ENCODE measurements at places on chromosomes 3 and 15.

DNA sequence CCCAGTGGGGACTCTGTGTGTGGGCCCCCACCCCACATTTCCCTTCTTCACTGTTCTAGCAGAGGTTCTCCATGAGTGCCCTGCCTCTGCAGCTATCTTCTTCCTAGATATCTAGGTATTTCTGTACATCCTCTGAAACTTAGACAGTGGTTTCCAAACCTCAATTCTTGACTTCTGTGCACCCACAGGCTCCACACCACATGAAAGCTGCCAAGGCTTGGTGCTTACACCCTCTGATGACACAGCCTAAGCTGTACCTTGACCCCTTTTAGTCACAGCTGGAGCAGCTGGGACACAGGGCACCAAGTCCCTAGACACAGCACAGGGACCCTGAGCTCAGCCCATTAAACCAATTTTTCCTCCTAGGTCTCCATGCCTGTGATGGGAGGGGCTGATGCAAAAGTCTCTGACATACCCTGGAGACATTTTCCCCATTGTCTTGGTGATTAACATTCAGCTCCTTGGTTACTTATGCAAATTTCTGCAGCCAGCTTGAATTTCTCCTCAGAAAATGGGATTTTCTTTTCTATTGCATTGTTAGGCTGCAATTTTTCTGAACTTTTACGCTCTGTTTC is 304.5 kb downstream of the OTOL1 start:
- DNase-seq = no peak

- DNase-seq = no peak
Observed at GRCh38 chr3:70951316-70951715, 632.2 kb downstream of the FOXP1 start.

GRCh38 chr3:152385761-152386160 is 117.0 kb downstream of the MBNL1 start:
- DNase-seq = peak; percentile 13

GRCh38 chr15:36313021-36313420 is 266.4 kb upstream of the CDIN1 start:
- no peak for DNase-seq

DNA sequence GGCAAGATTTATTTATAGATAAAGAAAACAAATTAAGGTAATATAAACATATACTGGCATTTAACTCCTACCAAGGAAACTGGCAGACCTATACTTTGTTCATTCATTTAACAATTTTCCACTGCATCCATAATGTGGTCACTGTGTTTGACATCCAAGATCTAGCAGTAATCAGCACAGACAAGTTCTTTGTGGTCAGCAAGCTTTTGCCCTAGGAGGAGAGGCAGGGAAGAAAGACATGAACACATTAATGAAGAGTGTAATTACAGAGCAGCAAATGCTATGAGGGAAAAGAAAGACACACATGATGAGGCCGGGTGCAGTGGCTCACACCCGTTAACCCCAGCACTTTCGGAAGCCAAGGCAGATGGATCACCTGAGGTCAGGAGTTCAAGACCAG is 34.4 kb downstream of the SUCLG2 start:
- DNase-seq = no peak

GRCh38 chr3:112004669-112005068 is 5.9 kb downstream of the TAGLN3 start:
- DNase-seq = no peak

- no peak for DNase-seq
Observed at GRCh38 chr3:145070795-145071194, 1090.2 kb downstream of the PLOD2 start.

DNA sequence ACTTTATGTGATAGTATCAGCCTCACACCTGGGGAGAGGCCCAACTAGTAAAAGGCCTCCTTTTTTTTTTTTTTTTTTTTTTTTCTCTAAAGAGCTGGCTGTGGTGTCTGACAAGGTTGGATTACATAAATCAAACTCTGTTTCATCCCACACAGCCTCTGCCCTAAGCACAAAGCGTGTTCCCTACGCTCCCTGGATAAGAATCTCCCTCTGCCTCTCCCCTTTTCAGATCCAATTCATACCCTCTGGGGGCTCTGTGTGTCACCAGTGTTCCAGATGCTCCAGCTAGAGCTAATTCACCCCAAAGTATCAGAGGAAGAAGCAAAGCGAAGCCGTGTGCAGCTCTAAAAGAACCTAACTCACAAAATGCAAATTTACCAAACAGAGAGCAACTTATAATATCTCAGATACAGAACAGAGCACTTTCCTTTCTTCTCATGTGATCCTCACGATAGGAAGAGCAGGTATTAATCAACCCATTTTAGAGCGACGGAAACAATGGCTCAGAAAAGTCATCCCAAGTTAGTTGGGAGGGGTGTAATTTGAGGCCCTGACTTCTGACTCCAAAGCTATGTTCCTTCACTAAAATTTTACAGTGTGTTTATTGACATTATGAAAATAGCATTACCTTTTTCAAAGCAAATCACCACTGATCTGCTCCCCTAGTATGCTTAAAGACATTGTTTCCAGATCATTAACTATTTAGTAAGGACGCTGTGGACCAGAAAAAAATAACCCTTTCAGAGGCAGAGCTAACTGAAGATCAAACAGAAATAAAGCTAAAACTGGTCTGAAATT is 12.4 kb downstream of the BMF start:
- DNase-seq = no peak

GRCh38 chr3:140365872-140366697 is 311.8 kb upstream of the TRIM42 start:
- no peak for DNase-seq

- no peak for DNase-seq
Observed at GRCh38 chr3:131713416-131714123, 210.8 kb upstream of the MRPL3 start.

DNA sequence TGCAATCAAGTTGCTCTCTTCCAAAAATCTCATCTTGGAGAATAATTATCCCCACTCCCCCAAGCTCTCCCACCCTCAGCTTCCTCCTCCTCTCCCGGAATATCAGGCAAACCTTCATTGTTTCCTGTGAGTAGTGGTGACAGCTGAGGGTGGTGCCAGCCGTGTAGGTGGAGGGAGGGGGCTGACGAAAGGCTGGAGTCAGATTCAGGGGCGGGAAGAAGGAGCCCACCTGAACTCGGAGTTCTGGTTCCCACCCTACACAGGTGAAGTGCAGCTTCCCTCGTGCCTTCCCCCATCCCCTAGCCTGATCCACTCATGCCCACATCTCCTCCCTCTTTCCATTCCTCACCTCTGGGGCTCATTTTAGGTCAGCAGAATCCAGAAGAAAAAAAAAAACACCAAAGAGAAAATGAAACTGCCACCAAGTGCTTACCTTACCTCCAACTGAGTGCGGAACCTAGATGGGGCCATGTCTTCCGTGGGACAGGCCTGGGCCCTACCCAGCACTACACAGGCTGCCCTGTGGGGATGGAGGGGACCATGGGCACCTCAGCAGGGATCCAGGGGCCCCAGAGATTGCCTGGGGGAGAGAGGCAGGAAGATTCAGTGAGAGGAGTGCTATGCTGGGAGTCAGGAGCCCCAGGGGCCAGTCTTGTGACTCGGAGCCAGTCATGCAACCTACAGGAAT is 81.3 kb downstream of the ADCY5 start:
- no peak for DNase-seq

- no peak for DNase-seq
Observed at GRCh38 chr3:154227531-154227930, 96.8 kb downstream of the DHX36 start.

DNA sequence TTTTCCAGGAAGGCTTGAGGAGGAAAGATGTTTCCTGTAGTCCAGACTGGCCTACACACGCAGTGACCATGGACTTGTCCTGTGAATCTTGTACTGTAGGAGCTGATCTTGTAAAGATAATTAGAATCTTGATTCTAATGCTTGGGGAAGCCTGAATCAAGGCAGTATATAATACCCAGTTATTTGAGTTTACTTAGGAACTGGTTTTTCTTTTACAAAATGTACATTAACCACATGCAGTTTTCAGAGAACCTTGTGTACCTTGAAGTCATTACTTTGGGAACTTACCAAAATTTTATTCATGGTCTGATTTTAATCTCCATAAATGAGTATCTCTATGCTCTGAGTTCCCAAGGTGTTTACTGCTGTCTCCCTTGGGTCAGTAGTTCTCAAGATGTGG is 439.9 kb upstream of the AZI2 start:
- no peak for DNase-seq

DNA sequence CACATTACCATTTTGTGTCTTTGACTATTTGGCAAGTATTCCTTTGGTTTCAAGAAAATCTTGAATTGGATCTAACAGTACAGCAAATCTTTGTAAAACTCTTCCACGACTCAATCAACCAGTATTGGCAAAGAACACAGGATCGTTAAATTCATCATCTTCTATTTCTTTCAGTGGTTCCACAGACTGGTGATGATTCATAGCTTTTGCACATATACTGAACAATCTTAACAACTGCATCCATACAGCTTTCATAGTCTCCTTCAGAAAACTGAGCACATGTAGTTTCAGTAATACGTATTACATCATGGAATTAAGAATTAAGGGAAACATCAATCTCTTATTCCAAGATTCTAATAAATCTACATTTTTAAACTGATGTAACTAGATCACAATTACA is 91.6 kb upstream of the LIPC start:
- no peak for DNase-seq

GRCh38 chr3:16118396-16118795 is 56.1 kb upstream of the GALNT15 start:
- DNase-seq = no peak

- peak; percentile 36 for DNase-seq
Observed at GRCh38 chr3:151085889-151086483, 522 bp downstream of the MED12L start.

- DNase-seq = no peak
Observed at GRCh38 chr15:84789762-84790161, 27.4 kb upstream of the ALPK3 start.

- no peak for DNase-seq
Observed at GRCh38 chr3:155158346-155159037, 78.4 kb downstream of the MME start.

- DNase-seq = no peak
Observed at GRCh38 chr3:78832785-78833204, 935.0 kb downstream of the ROBO1 start.

DNA sequence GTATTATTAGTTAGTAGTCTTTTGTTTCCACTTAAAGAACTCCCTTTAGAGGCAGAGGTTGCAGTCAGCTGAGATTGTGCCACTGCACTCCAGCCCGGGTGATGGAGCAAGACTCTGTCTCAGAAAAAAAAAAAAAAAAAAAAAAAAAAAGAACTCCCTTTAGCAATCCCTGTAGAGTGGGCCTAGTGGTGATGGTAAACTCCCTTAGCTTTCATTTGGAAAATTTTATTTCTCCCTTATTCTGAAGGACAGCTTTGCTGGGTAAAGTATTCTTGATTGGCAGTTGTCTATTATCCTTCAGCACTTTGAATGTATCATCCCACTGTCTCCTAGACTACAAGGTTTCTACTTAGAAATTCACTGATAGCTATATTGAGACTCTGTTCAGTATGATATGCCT is 46.0 kb downstream of the RPL39L start:
- DNase-seq = no peak

DNA sequence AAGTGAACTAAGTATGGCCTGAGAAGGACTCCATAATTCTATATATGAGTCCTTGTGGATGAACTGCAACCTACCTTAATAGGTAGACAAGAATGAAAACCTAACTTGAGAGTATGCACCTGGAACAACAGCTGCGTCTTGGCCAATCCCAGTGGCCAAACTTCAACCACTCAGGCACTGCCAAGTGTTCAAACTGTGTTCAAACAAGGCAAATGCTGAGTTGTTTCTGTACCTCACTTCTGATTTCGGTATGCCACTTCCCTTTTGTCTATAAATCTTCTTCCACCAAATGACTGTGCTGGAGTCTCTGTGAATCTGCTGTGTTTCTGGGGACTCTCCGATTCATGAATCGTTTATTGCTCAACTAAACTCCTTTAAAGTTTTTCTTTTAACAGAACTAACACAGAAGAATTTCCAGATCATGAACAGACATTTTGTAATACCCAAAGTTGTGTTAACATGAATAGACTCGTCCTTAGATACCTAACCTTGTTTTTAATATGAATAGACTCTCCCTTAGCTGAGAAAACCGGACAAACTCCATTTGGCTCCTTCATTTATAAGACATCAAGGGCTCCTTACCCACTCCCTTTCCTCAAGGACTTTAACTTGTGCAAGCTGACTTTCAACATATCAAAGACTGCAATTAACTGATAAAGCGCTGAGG is 4.1 kb downstream of the ZNF717 start:
- DNase-seq = no peak

DNA sequence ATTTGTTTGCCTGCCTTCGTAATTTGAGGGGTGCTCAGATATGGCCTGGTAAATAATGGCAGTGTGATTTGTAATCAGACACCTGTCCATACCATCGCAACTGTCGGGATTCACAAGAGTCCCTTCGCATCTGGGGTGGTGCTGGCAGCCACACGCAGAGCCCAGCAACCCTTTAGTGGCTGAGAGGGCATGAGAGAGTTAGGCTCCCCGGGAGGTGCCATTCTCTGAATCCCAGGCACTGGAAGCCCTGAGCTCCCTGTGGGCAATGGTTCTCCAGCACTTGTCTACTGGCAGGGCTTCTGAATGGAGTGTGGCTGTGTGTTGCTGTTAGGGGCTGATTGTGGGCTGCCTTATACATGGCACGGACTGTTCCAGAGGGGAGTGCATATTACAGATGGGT is 230.1 kb downstream of the EBLN2 start:
- DNase-seq = no peak

GRCh38 chr15:52343831-52344230 is 48.2 kb upstream of the MYO5C start:
- DNase-seq = no peak

DNA sequence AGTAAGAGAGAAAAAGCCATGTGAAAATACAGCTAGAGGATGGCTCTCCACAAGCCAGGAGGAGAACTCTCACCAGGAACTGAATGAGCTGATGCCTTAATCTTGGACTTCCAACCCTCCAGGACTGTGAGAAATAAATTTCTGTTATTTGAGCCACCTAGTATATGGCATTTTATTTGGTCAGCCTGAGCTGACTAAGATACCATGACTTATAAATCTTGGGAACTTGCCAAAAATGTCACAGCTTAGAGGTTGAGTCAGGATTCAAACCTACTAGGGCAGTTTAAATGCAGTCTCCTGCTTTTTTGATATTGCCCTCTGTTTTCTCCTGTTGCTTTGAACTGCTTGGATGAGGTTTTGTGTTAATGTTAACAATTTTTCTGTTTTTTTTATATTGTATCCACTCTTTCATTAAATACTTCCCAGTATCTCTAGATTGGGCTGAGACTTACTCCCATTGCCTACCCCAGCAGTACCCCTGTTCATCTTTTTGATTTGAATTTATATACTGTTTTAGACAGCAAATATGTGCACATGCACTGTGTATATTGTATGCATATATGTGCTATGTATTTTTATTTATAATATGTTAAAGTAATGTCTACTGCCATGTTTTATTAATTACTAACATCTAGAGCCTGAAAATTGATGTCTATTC is 1223.2 kb downstream of the OTOL1 start:
- peak; percentile 45 for DNase-seq
